Stimulated activated CD4-positive, alpha-beta T cell treated with anti-CD3 and anti-CD28 coated beads, Interleukin-1b, Interleukin-23, amount 100 ng/mL, for 1 hour (primary cell): ENCODE measurements at places on chromosomes 3 and 15.

DNA sequence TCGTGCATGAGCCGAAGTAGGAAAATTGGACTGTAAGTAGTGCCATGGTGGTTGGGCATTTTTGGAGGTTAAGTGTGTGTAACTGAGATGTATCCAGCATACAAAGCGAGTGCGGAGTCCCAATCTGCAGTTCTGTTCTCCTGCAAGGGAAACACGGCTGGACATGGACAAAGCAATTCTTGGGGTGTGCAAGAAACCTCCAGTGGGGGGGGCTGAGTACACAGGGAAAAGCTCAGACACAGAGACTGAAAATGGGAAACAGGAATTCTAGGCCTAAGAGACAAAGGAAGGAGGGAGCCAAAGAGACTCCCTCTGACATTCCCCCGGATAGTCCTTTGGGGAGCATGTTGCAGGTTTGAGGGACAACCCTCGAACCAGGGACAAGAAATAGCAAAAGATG is 83.2 kb upstream of the PLSCR4 start:
- no peak for DNase-seq

GRCh38 chr3:141379250-141379966 is 11.1 kb downstream of the ZBTB38 start:
- no peak for DNase-seq

DNA sequence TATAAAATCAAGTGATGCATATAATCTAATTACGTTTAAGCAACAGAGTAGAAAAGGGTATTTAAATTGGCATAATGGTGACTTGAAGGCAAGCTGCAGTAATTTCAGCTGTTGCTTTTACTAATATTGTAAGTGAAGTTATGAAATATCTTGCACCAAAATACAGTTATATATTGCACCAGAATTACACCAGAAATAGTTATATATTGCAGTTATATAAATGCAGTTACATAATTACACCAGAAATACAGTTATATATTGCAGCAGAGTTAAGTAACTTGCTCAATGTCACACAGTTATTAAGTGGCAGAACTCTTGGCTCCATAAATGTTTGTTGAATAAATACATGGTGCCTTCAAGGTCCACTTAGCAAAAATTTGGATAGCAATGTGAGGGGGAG is 51.4 kb downstream of the PCOLCE2 start:
- no peak for DNase-seq

- DNase-seq = no peak
Observed at GRCh38 chr15:60400944-60401343, 3.2 kb upstream of the ANXA2 start.

GRCh38 chr3:7001370-7001769 is 140.5 kb downstream of the GRM7 start:
- DNase-seq = no peak
